ENCODE measurements at places on chromosomes 6 and 20.
A peak's percentile ranks its signal among the peaks of the same experiment; 100 is the strongest.

DNA sequence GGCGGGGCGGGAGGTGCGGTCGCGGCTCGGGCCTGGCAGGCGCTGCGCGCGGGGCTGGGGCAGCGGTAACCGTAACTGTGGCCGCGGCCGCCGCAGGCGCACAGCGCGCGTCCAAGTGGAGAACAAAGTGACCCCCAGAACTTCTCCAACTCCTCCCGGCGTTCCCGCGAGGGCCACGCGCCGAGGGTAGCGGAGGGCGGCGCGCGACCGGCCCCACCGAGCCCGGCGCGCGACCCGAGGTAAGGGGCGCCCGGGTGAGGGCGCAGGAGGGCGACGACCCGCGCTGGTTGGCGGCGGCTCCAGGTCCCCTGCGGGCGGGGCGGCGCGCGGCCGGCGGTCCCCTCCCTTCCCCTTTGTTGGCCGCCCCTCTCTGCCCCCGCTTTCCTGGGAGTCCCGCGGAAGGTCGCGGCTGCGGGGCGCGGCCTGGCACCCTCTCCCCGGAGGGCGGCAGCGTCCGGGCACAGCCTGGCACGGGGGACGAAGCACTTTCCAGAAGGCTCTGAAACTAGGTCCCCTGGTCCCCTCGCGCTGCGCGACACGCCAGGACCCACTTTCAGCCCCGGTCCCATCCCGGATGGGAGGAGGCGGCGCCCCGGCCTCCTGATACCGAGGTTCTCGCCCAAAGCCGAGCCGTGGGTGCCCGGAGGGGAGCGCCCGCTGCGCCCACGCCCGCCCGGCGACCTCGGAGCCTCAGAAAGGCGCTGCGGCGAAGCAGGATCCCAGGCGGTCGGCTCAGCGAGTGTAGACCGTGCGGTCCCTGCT lies at the start of gene TIAM2:
Gene TIAM2 (plus strand): TSS at position 62 of the 762 bp plus-strand sequence. CDS start 133,909 bp downstream, outside the sequence.
- DNase-seq = no peak

GRCh38 chr20:59365611-59366285 lies 65.3 kb downstream of the EDN3 start:
- no peak for DNase-seq

GRCh38 chr6:53342217-53342616 lies 6.5 kb downstream of the ELOVL5 start:
- DNase-seq = no peak

DNA sequence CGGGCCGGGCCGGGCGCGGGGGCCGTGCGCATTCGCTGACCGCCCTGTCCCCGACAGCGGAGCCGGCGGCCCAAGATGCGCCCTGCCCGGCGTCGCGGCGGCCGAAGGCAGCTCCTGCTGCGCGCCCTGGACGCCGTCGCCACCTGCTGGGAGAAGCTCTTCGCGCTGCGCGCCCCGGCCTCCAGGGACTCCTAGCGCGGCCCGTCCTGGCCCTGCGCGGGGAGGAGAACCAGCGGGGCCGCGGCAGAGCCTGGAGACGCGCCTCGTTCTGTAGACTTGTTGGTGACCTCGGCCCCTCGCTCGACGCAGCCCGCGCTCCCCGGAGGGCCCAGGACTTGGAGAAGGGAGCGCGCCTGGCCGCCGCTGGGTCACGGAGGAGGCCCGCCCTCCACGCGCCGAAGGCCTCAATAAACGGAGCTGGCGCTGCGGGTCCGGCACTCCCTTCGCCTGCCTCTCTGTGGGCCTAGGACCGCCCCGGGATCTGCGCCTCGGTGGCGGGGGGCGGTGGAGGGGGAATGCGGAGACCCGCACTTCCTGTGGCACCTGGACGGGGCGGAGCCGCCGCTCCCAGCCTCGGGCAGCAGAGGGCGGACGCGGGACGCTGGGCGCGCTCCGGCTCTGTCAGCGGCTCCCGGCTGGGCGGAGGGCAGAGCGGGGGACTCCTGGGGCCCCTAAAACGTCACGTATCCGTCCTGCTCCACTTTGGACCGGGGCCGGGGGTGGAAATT lies 2.7 kb downstream of the C20orf204 start:
- peak; percentile 80 for DNase-seq

DNA sequence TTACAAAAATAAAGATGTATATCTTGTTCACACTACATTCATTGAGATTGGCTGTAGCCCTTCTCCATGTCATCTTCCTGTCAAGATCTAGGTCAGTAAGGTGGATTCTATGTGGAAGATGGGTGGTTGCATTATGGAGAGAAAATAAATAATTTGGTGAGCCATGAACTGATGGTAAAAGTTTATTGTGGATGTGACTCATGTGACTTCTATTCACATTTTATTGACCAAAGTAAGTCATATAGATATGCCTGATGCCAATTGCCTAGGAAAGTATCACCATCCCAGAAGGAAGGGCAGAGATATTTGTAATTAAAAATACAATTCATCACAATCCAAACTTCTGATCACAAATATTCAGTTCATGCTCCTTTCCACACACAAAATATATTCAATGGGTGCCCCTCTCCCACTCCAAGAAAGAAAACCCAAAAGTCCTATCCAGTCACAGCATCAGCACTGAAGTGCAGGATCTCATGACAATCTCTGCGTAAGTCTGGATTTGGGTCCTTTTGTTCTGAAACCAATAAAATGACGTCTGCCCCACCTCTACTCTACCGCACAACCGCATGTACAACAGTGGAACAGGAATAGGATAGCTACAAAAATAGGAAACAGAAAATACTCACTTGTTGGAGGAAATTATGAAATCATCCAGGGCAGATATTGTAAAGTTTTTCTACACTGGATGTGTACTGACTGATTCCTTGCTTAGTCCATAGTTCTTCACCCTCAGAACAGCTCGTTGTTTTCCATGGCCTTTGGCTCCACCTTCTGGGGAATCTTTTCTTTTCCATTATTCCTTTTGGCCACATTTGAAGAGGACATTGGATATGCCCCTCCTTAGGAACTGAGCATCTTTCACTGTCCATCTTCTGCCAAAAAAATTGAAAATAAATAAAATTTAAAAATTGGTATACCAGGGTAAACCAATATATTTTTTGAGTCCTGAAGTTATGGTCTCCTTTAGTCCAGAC lies 16.1 kb upstream of the SLC17A3 start:
- DNase-seq = no peak

GRCh38 chr6:17871836-17872235 lies 115.6 kb downstream of the KIF13A start:
- no peak for DNase-seq

- DNase-seq = no peak
Observed at GRCh38 chr20:48750941-48751635, 76.7 kb downstream of the PREX1 start.

DNA sequence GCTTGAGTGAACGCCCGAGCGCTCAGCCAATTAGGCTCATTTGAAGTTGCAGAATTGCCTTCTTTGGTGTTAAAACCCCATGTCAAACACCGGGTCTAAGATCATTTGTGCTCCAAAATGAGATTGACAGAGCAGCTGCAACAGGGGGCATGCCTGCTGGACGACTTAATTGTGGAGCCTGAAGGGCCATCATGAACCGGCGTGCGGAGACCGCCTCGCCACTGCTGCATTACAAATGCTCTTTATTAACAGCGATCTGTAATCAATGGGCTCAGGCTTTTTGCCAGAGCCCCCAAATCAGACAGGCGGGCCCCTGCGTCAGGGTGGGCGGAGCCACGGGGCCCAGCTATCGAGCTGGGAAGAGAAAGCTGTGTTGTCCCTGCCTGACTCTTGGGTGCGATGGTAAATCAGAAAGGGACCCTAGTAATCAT lies 183.2 kb downstream of the SIM1 start:
- DNase-seq = no peak

- DNase-seq = no peak
Observed at GRCh38 chr6:22024973-22025467, 271.8 kb downstream of the PRL start.

DNA sequence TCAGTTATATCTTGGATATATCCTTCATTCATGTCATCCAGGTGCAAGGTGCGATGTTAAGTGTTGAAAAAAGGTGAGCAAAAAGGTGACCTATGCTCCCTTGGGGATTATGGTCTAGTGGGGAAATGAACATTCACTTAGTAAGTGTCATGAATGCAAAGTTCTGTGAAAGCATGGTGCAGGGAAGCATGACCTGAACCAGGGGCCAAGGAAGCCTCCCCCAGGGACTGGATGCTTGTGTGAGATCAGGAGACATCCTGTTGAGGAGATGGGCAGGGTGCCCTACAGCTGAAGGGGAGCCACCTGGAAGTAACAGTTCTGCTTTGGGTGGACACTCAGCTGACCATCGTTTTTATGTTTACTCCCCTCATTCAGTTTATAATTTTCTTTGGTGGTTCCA lies 179.5 kb downstream of the SYNDIG1 start:
- DNase-seq = peak; percentile 36

DNA sequence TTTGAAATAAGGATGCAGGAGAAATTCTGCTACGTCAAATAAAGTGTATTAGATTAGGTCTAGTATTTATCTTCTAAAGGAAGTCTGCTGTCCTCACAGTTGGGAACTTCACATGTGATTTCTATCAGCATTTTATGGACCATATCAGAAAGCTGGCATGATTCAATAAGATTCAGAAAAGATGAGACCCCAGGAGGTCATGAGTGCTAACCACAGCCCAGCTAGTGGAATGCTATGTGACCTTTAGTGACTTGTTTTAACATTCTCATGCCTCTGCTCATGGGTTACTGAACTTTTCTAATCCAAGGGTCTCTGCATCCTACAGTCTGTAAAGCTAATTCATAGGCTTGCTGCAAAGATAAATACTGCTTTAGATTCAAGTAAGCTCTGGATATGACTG lies 150.1 kb downstream of the GMPR start:
- no peak for DNase-seq

DNA sequence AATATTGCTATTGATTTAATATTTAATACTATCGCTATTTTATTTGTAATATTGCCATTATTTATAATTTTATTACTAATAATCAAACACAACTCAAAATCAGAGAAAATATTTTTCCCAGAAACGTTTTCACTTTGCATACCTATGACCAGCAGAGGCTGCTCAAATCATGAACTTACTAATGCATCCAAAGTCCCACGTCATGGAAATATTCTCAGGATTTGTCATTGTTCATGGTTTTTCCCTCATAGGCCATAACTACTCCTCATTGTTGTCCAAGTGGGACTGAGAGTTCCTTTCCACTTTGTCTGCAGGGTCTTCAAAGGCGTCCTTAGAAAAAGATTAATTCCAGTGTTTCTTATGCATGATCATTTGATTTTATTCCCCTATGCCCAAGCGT lies 344.8 kb downstream of the THBS2 start:
- DNase-seq = no peak

DNA sequence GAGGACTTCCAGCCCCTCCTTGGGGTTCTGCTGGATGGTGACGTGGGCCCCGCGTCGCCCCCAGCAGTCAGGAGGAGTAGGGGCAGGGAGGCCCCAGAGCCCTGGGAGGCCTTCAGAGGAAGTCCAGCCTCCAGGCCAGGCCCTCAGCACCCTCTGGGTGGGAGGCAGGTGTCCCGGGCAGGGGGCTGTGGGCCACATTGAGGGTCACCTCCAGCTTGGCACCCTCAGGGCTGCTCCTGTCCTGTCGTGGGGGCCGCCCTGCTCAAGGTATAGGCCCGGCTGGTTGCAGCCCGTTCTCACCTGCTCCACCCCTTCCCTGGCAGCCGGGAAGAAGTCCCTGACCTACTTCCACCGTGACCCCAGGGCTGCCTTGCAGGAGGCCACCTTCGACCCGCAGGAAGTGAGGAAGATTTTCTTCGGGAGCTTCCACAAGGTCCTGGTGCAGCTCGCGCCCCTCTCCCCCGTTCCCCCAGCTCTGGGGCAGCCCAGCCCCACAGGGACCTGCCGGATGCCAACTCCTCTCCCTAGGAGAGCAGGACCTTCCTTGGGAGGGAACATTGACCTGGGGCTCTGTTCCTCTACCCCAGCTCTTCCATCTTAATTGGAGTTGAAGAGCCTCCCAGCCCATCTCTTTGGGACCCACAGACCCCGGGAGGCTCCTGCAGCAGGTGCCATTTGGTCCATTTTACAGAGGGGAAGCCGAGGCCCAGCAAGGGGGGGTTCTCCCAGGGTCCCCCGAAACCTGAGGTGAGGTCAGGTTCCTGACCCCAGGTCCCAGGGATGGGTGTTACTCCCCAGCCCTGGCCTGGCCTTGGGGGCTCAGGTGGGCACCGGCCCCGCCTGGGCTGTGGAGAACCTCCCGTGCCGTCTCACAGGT lies 26.4 kb downstream of the COL20A1 start:
- DNase-seq = peak; percentile 63

- DNase-seq = no peak
Observed at GRCh38 chr6:31614075-31614619, 887 bp upstream of the AIF1 start.

DNA sequence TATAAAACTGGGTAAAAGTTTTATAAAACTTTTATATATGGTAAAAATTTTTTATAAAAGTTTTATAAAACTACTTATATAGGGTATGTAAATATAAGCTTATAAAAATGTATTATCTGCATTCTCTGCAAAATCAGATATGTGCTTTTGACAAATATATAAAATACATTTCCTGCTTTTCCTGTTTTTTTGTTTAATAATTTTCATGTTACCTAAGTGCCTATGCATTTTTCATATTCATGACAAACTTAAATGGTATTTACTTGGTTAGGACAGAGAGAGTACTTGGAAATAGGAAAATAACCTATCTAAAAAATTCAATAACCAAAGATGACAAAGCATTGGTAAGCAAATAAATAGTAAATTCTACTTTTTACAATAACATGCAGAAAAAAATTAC lies 41.2 kb downstream of the ADGRG6 start:
- DNase-seq = no peak

DNA sequence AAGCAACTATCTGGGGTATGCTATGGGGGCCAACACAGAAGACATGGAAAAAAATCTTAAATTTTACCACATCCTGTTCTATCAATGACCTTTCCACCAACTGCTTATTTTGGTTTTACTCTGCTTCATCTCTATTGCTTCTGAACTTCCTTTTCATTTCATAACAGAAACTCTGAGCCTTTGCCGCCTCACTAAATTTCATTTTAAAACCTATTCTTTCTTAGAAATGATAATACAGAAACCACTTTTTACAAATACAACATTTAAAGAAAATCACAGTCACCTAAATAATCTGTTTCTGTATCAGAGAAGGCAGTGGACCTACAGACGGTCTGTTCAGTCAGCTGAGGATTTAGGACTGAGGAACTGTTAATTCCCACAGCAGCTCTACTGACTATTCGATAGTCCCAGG lies 117.5 kb downstream of the KCNQ5 start:
- DNase-seq = no peak

DNA sequence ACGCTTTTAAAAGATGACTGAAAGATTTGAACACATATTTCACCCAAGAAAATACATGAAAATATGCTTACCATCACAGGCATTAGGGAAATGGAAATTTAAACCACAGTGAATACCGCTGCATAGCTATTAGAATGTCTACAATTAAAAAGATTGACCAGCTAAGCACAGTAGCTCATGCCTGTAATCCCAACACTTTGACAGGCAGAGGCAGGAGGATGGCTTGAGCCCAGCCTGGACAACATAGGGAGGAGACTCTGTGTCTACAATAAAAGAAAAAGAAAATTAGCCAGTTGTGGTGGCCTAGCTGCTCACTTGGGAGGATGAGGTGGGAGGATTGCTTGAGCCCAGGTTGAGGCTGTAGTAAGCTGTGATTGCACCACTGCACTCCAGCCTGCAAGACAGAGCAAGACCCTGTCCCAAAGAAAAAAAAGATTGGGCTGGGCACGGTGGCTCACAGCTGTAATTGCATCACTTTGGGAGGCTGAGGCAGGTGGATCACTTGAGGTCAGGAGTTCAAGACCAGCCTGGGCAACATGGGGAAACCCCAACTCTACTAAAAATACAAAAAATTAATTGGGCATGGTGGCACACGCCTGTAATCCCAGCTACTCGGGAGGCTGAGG lies 163.7 kb upstream of the AKAP12 start:
- DNase-seq = no peak

GRCh38 chr6:31478186-31478950 lies 19.6 kb upstream of the MICB start:
- no peak for DNase-seq

Measured in sigmoid colon (tissue), 7 donors.